ENCODE measurements at places on chromosomes 2 and 18. TPM values are rescaled to one million over a fixed set of nuclear protein-coding genes. Genes with fewer than 3 reads are reported as not detected.

Gene GBX2
- not detected for total RNA-seq

Gene SP140
- total RNA-seq = 2.7 TPM

Gene TEX44
- total RNA-seq = not detected

Gene SULT1C4
- total RNA-seq = 3.4 TPM

Gene UNC80
- total RNA-seq = 0.18 TPM

Gene EGR4
- total RNA-seq = not detected

Data from ureter (tissue), 1 donor.